PC-3 (cell line): ENCODE measurements at places on chromosomes 3 and 15. TPM values are rescaled to one million over a fixed set of nuclear protein-coding genes. Genes with fewer than 3 reads are reported as not detected.

Gene PDIA5
- 24.6 and 29.7 TPM in 2 replicates for total RNA-seq

Gene CAV3
- not detected in 2 replicates for total RNA-seq

- H3K36me3 ChIP-seq: no peaks in the 10 kb centered on the region
- DNase-seq: peak; percentile 43
- H3K4me1 ChIP-seq: no peaks in the 10 kb centered on the region
Observed at GRCh38 chr15:40282147-40282868, 556 bp downstream of the ANKRD63 start.

GRCh38 chr3:127195417-127195816 is 2.5 kb downstream of the PRR23E start:
- no peak overlapping the region for H3K4me3 ChIP-seq
- no peak for DNase-seq
- H3K27me3 ChIP-seq: peaks cover 9% of the 10 kb centered on the region; the same call in 1 of the 2 replicates
- no peaks in the 10 kb centered on the region for H3K36me3 ChIP-seq
- no peaks in the 10 kb centered on the region for H3K4me1 ChIP-seq
- H3K27ac ChIP-seq: no peak overlapping the region

DNA sequence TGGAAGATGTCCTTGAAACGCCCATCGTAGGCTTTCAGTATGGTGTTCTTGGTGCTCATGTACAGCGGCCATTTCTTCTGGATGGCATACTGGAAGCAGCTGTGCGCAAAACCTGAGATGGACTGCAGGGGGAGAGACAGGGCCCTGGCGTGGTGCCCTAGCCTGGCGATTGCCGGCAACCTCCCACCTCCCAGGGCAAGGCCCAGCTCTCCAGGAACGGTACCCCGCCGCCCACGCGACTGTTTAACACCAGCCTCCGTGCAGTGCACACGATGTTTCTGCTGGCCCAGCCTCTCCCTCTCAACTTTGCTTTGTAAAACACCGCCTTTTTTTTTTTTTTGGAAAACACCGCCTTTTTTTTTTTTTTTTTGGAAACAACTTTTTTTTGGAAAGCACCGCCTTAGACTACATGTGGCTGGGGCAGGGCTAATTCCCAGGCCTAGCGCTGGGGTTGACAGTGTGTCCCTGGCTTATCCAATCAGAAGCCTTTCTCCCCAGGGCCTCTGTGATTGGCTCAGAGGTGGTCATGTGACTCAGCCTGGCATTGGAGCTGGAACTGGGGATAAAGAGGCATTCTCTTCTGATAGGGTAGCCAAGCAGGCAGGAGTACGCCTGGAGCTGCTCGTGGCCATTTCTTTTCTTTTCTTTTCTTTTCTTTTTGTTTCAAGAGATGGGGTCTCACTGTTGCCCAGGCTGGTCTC is 14.7 kb downstream of the IDH2 start:
- H3K36me3 ChIP-seq: 0 out of 2 replicates have a peak, but pooled peaks cover 5% of the 10 kb centered on the region
- H3K27ac ChIP-seq: no peak overlapping the region
- H3K4me3 ChIP-seq: no peak overlapping the region
- H3K4me1 ChIP-seq: no peaks in the 10 kb centered on the region
- peak; percentile 48 for DNase-seq
- H3K27me3 ChIP-seq: no peaks in the 10 kb centered on the region

GRCh38 chr3:114552527-114552812 is 258.6 kb downstream of the TIGIT start:
- no peaks in the 10 kb centered on the region for H3K27me3 ChIP-seq
- H3K36me3 ChIP-seq: no peaks in the 10 kb centered on the region
- H3K27ac ChIP-seq: peak overlapping the region; percentile 27
- no peak for DNase-seq

DNA sequence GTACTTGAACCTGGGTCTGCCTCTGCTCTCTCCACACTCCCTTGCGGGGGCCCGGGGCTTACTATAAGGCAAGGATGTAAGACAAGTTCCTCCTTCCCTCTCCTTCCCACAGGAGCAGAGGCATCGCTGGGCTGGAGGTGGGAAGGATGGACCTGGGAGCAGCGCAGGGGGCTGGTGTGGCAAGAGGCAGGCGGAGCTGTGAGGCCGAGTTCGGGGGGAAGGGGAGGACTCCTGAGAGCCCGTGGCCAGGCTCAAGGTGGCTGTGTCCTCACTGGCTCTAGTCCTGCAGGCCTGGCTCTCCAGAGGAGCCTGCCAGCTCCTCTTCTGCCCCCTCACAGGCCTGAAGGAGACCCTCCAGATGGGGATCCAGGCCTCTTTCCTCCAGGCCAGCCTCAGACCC is 1.0 kb upstream of the NR2E3 start:
- H3K4me3 ChIP-seq: no peak overlapping the region
- DNase-seq: no peak
- peaks cover 11% of the 10 kb centered on the region for H3K4me1 ChIP-seq
- H3K27me3 ChIP-seq: no peaks in the 10 kb centered on the region
- H3K36me3 ChIP-seq: no peaks in the 10 kb centered on the region
- no peak overlapping the region for H3K27ac ChIP-seq

- DNase-seq: peak; percentile 49
- peaks cover 9% of the 10 kb centered on the region for H3K36me3 ChIP-seq
- H3K27me3 ChIP-seq: no peaks in the 10 kb centered on the region
- peak overlapping the region; percentile 81 for H3K4me3 ChIP-seq
Observed at GRCh38 chr15:71116366-71116765, 1.1 kb downstream of the THSD4 start.

DNA sequence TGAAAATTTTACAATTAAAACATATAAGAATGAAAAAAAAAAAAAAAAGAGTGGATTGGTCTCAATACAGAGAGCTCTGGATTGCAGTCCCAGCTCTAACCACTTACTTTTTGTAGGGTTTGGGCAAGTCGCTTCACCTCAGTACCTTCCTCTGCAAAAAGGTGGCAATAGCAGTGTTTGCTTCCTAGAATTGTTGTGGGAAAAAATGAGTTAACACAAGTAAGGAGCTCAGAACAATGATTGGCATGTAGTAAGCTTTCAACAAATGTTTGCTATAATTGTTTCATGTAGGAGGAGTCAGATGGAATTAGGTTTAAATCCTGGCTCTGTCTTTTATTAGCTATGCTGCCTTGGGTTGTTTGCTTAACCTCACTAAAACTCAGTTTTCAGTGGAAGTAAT is 425.2 kb upstream of the TBL1XR1 start:
- peaks cover 45% of the 10 kb centered on the region for H3K4me1 ChIP-seq
- H3K27me3 ChIP-seq: no peaks in the 10 kb centered on the region
- DNase-seq: peak; percentile 59
- no peaks in the 10 kb centered on the region for H3K36me3 ChIP-seq
- H3K27ac ChIP-seq: no peak overlapping the region

- H3K27ac ChIP-seq: no peak overlapping the region
- no peaks in the 10 kb centered on the region for H3K27me3 ChIP-seq
- no peak overlapping the region for H3K4me3 ChIP-seq
- no peaks in the 10 kb centered on the region for H3K36me3 ChIP-seq
- no peaks in the 10 kb centered on the region for H3K4me1 ChIP-seq
Observed at GRCh38 chr3:100682056-100682853, 27.0 kb upstream of the TFG start.

DNA sequence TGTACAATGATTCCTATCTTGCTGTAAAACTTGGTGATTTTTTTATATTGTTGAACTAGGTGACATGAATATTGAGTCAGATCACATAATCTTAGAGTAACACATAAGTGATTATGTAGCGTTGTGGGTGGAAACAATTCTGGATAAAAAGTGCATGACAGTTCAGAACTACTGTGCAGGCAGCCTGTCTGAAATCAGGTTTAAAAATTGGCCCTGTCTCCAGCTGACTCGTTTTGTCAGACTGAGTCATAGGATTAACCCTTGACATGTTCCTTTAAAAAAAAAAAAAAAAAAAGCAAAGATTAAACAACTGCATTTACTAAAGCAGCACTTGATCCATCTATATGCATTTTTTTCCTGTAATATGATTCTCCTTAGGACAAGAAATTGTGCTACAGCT is 160.0 kb upstream of the CGNL1 start:
- H3K4me3 ChIP-seq: peak overlapping the region; percentile 44
- H3K36me3 ChIP-seq: no peaks in the 10 kb centered on the region
